NCI-H2107 (cell line): ENCODE measurements at places on chromosomes 16 and 17.

DNA sequence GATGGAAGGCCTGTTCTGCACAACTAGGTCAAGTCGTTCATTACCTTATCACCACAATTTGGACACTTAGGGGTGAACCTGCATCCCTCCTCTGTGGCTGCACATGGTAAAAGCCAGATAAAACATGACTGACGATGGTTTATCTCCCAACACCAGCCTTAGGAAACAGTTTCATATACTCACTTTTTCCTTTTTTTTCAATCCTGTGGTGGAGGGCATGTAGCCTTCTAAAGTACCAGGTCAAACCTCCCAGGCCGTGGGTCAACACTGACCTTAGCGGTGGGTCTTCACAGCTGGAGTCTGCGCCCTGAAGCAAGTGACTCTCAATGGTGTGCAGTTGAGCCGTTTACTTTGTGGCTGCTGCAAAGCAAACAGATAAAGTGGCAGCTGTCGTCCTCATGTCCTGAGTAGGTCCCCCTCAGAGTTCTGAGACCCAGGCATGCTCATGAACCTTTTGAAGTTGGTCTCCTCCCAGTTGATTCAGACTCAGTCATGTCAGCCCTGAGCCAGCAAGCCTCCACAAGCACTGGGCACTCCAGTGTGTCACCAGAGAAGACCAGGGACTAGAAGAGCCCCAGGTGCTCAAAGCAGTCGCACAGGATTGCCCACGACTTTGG lies 5.9 kb downstream of the FAHD1 start:
- no peak for DNase-seq

- DNase-seq = no peak
These were observed 48.0 kb downstream of the PIPOX start for GRCh38 chr17:29090750-29091605.

DNA sequence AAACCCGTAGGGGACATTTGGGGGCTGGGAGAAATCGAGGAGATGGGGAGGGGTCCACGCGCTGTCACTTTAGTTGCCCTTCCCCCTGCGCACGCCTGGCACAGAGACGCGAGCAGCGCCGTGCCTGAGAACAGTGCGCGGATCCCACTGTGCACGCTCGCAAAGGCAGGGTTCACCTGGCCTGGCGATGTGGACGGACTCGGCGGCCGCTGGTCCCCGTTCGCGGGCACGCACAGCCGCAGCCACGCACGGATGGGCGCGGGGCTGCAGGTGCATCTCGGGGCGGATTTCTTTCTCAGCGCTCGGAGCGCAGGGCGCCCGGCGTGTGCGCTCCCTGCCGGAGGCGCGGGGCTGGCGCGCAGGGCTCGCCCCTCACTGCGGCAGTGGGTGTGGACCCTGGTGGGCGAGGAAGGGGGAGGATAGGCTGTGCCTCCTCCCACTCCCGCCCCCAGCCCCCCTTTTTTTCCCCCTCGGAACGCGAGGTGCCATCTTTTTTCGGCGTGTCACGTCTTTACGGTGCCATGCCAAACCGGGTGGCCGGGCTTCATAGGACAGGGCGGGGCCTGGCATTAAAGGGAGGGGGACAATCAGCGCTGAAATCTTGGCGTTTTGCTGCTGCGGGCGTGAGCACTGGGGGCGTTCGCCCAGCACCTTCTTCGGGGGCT lies 1.1 kb downstream of the MAPT start:
- DNase-seq = peak; percentile 73

- no peak for DNase-seq
These were observed 14.6 kb downstream of the COTL1 start for GRCh38 chr16:84603140-84603816.

- no peak for DNase-seq
These were observed 207.9 kb upstream of the RBFOX1 start for GRCh38 chr16:7124701-7125100.

DNA sequence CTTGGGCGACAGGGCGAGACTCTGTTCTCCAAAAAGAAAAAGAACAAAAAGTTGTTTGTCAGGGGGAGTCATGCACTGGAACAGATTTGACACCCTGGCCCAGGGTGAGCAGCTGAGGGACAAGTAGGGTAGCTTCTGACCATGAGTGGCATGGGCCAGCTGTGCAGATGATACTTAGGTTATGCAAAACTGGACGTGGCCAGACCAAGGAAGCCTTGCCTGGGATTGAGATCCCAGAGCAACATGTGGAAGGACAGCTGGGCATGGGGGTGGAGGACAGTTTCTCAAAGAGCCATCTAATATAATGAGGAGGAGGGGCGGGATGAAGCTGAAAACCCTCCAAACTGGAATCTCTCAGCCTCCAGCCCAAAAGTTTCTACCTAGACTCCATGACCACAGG lies 19.6 kb upstream of the SLC35B1 start:
- DNase-seq = no peak

- DNase-seq = no peak
These were observed 148.8 kb upstream of the CORO6 start for GRCh38 chr17:29771546-29771945.

DNA sequence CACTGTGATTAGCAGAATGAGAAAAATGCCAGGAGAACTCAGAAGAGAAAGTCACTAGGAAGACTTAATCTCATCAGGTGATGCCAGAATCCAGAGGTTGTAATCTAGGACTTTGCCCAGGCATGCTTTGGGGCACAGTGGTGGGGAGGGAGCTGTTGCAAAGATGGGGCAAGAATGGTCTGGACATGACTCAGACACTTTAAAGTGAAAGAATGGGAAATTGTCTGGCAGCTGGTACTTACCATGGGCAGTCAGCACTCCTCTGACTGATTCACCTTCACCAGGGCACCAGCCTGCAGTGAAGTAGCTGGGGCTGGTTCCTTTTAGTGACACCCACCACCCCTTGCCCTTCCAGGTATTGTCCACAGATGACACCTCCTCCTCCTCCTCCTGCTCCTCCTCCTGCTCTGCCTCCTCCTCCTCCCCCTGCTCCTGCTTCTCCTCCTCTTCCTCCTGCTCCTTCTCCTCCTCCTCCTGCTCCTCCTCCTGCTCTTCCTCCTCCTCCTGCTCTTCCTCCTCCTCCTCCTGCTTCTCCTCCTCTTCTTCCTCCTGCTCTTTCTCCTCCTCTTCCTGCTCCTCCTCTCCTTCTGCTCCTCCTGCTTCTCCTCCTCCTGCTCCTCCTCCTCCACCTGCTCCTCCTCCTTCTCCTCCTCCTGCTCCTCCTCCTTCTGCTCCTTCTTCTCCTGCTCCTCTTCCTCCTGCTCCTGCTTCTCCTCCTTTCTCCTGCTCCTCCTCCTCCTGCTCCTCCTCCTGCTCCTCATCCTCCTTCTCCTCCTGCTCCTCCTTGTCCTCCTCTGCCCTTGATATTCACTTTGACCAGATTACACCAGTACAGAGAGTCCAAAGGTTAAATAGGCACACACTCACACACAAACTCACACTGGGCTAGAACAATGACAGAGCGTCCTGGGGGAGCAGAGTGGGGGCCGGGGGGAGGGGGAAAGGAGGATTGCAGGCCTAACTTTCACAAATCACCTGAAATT lies at the start of gene CHD9NB:
Gene CHD9NB, minus strand, starts transcription at position 379 of the 983 bp plus-strand sequence. CDS start 8,739 bp downstream, outside the sequence.
- no peak for DNase-seq

GRCh38 chr16:84729716-84730320 lies 30.0 kb downstream of the USP10 start:
- no peak for DNase-seq

DNA sequence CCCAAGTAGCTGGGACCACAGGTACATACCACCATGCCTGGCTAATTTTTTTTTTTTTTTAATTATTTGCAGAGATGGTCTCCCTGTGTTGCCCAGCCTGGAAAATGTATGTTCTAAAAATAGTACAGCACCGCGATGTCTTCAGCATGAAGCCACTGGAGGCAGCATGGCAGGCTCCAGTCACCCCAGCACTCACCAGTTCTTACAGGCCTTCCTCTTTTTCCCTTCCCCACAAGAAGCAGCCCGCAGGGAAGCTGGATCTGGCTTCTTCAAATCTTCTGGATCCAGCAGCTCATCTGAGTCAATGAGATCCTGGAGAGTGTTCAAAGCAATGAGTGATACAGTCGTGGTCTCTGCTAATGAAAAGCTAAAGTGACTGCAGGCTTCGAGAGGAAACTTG lies 16.2 kb downstream of the CIAPIN1 start:
- no peak for DNase-seq

DNA sequence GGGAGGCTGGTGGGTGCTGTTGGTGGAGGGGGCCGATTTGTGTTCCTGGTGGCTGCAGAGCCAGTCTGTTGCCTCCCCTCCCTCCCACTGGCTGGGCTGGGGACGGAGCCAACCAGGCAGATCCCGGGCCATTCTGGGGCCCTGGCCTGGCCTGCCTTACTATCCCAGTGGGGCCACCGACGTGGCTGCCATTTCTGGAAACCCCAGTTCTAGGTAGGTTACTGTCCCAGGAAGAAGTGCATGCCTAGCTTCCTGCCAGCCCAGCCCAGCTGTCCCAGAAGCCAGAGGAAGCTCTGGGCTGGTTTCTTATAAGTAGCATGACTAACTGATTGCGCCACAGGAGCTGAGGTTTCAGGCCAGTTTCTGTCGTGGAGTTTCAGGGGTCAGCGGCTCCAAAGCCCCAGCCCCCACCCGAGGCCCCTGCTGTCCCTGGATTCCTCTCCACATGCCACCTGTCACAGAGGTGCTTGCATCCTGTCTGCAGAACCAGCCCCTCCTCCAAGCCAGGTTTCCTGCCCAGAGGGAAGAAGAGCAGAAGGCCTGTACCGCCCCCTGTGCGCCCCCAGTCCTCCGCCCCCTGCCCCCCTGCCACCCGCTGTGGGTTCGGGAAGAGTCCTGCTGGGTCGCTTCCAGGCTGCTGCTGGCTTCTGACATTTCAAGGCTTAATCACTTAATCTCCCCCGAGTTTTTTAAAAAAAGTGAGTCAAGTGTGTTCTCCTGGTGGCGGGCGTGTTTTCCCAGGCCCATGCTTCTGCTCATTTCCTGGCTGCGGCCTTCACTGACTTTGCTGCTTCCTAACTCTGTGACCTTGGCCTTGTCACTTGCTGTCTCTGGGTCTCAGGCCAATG lies 13.2 kb downstream of the IL4R start:
- DNase-seq = no peak
